Activated CD8-positive, alpha-beta T cell treated with anti-CD3 and anti-CD28 coated beads for 36 hours (primary cell): ENCODE measurements at places on chromosomes 12 and 14.

GRCh38 chr12:34400411-34400881 lies 378.1 kb downstream of the ALG10 start:
- DNase-seq: no peak

DNA sequence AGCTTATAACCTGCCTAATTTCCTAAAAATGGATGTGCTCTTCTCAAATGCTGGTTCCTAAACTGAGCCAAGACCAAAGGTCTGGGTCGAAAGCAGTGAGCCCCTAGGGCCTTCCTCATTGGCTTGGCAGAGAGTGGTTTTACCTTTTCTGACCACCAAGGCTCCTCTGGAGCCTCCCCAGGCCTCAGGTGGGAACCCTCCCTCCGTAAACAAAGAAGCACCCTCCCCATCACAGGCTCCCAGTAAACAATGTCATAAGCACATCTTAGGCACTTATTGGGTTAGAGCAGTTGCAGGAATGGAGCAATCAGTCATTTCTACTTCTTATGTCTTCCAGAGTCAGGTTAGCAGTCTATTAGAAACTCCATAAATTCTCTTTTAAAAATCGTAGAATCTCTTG lies 6.0 kb downstream of the CHPT1 start:
- DNase-seq: no peak

DNA sequence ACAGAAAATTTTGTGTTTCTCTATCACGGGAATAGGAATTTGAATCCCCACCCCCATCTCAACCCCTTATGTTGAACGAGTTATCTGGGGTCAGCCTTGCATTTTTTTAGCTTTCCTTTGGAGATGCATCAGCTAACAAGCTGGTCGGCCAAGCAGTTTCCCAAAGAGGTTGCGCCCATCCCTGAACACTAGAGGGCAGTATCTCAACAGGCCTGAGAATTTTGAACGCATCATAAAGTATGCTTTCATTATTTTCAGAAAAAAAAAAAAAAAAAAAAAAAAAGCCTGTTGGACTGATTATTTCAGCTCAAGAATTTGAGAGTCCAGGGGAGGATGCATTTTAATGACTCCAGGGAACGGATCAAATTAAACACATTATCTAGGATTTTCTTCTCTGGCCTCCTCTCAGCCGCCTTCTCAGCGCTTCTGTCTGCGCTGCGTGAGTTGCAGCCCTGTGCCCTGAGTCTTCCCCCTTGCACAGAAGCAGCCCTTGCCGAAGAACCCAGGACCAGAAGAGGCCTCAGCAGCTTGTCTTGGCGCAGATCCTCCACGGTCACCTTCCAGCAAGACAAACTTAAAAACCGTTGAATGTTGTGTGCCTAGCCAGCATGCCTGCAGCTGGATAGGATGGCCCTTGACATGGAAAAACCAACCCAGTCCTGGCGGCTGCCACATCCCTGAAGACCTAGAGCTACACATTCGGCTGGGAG lies 76.6 kb upstream of the GZMB start:
- peak; percentile 76 for DNase-seq

DNA sequence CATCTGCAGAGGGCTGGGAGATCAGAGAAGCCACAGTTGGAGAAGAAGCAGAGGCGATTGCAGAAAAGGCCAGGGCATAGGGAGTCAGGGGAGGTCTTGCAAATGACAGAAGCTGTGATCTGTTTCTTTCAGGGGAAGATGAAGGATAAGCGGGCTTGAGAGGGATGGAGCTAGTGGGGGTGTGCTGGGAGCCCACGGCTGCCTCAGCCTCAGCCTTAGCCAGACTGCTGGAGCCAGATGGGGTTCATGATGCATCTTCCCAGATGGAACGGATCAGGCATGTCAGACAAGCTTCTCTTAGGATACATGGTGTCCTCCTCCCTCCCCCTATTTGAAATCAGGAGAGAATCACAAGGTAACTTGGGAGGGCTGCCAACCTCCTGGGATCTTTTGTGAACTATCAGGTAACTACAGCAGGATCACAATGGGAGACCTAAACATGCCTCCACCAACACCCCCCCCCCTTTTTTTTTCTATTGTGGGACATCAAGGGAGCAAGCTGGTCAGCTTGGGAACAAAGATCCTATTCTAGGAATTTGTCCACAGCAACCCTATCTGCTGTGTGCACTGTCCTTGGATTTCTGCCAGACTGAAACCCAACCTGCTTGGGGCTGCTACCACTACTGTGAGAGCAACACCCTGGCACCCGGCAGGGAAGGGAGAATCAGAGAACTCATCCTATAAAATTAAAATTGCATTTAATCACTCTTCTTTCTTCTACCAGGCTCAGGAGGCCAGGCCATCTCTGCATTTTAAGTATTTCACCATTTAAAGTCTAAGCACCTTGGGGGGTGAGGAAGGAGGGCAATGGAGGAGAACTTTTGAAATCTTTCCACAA lies 10.7 kb upstream of the ATP2A2 start:
- DNase-seq: no peak
